HEK293T (cell line): ENCODE measurements at places on chromosomes 1 and 21.

DNA sequence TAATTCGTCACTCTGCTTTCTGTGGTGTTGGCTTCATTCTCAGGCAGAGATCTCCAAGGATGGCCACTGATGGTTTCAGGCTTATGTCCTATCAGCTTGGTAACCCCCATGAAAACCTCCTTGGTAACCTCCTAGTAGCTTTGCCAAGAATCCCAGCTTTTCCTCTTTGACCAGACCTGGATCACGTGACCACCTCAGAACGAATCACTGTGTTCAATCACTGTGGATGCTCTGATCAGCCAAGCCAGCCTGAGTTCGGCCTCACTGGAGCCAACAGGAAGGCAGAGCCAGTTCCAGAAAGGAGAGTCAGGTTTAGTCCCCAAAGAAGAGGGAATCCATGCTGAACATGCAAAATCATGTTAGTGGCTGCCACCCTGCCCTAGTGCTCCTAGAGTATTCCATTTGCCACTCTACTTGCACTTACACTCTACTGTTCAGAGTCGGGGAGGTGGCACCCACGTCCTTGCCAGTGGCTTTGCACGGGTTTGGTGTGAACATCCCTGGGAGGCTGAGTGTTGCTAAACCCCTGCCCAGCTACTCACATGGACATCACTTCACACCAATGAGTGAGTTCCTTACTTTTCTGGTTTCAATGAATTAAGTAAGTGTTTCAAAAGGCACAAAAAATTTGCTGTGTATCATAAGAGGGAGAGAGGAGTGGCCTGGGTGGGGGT, 33.5 kb upstream of the SSBP3 start:
- DNase-seq = no peak

DNA sequence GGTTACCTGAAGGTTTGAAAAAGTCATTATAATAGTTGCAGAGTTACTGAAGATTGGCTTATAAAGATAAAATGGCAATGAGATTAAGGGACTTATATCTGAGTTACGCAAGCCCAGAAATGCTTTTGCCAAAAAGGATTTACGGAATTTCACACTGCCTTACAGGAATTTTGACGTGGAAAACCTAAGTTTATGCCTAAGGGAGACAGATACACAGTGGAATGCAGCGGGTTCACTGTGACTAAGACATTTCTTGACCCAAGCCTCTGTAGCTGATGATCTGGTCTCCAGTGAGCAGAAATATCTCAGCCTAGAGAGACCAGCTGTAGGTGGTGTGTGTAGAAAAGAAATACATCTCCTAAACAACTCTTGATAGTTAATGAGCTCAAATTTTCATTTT, 10.1 kb upstream of the EXO1 start:
- DNase-seq = no peak

DNA sequence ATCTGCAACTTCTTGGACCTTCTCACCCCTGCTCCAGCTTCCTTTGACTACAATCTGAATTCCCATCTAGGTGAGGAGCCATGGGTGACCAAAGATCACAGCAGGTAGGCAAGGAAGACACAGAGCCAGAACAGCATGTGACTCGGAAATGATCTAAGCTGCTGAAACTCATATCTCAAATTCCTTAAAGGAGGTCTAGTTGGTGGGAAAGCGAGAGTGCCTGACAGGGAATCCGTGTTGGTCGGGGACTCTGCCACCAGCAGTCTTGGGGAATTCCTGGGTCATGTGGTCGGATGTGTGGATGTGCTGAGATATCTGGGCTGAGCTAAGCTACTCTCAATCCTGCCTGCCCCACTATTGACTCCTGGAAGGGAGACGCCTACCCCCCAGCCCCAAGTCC, 3.2 kb upstream of the NUAK2 start:
- DNase-seq = no peak

DNA sequence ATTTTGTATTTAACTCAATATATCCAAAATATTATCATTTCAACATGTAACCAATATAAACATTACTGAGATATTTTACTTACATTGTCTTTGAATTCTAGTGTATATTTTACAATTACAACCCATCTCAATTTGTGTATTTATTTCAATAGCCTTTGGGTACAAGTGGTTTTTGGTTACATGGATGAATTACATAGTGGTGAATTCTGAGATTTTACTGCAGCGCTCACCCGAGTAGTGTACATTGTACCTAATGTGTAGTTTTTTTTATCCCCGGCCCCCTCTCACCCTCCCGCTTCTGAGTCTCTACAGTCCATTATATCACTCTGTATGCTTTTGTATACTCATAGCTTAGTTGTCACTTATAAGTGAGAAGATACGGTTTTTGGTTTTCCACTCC, 117.0 kb upstream of the GALNT2 start:
- DNase-seq = no peak

DNA sequence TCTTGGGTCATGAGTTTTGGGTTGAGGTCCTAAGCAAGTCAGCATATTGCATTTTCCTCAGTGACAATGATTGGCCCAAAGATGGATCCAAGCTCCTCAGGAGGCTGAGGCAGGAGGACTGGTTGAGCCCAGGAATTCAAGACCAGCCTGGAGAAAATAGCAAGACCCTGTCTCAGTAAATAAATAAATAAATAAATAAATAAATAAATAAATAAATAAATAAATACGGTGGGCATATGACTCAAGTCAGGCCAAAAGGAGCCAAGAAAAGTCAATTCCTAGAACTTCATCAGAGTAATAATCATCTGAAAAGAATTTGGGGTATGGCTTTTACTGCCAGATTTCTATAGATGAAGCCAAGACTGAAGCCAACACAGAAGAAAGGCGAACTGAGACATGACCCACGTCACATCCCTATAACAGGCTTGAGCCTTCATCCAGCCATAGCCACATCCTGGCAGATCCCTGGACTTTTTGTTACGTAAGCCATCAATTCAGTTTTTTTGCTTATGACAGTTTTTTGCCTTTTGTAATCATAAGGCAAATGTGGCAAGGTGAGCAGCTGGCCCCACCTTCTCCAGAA, 88.5 kb upstream of the NFASC start:
- DNase-seq = no peak
